NCI-H2107 (cell line): ENCODE measurements at places on chromosomes 12 and 14.

DNA sequence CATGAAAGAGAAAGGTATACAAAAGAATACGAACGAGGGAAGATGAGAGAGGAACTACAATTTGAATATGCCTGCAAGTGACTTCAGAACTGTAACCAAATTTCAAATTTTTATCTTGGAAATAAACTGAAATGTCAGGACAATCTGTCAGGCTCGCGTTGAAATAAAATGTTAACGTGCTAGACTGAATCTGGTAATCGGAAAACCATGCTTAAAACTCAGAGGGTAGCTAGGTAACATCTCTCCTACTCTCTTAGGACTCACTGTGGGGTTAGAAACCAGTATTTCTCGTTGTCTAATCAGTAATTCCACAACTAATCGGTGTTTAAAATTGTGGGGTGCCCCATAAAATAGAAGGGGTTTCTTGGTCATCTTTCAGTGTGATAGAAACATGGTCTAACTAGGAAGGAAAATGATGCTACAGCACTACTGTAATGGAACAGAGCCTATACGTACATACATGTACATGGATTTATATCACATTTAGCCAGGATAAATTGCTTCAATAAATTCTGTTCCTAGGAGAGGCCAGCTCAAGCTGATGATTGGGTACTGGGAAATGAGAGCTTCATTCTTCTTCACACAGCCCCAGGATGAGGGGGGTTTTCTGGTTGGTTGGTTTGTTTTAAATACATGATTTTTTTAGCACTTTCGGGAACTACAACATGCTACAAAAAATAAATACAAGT, 23.9 kb downstream of the ATF7 start:
- DNase-seq: no peak

- no peak for DNase-seq
These were observed 10.2 kb downstream of the DLST start for GRCh38 chr14:74891870-74892269.

DNA sequence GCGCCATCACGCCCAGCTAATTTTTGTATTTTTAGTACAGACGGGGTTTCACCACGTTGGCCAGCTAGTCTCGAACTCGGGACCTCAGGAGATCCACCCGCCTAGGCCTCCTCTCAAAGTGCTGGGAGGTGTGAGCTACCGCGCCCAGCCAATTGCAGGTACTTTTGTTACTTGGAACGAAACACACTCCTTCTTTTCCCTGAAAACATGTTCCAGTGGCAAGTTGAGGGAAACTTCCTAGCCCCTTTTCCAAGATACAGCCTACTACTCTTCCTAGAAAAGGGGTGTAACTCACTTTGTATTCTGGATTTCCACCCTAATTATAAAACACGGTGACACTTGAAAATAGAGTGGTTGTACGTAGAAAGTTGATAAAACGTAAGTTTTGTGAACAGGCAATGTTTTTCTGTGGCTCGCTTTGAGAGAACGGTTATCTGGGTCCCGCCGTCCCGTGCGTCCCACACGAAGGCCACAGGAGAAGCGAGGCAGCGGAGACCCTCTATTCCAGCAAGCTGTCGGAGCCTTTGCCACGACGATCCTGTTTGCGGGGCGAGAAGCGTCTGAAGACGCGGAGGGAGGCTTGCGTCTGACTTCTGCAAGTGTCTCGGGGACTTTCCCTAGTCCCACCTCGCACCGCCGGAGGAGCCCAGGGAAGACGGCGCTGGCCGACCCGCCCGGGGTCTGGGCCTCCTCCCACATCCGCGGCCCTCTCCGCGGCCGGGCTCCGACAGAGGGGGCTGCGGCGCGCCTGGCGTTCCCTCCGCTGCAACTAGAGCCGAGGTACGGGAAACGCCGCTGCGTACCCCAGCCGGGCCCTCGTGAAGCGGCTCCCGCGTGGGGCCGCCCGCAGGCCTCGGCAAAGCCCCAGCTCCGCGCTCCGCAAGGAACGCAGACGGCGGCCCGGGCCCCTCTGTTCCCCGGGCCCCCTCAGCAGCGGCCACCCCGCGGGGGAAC, 745 bp downstream of the CDCA4 start:
- DNase-seq: no peak

- no peak for DNase-seq
These were observed 211.3 kb upstream of the KRR1 start for GRCh38 chr12:75722714-75723200.

- no peak for DNase-seq
These were observed 75.3 kb upstream of the FAR2 start for GRCh38 chr12:29073631-29074239.

DNA sequence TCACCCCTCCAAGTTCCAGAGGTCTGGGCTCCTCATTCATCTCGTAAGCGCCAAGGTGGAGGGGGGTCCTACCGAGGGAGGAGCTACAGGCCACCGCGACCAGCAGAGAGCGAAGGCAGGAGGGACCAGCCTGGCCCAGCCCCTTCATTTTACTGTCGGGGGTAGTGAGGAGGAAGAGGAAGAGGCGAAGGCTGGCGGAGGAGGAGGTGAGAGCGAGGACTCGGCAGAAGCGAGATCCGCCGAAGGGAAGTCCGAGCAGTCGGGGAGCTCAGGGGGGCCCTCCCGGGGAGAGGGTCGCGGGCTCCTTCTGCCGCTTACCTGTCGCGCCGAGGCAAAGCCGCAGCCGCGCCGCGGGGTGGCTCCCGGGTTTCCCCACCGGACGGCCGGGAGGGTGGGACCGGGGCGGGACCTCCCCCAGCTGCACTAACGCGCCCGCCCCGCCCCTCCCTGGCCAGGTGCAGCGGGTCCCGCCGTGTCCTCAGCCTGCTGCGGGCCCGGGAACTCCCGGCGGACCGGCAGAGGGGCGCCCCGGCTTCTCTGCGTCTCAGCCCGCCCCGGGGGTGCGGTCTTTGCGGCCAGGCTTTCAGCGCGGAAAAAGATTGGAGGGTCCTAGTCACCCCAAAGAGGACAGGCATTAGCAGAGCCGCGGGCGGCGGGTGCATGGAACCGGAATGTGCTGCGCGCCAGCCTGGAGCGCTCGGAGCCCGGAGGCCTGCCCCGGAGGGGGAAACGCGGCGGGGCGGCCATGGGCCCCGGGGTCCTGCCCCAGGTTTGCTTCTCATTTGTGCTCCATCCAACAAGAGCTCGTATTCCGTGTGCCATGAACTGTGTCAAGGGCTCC, at the start of gene GALNT6:
Gene GALNT6 (minus strand): TSS at position 124 of the 841 bp plus-strand sequence. CDS start 11,625 bp downstream, outside the sequence.
- DNase-seq: peak; percentile 55

DNA sequence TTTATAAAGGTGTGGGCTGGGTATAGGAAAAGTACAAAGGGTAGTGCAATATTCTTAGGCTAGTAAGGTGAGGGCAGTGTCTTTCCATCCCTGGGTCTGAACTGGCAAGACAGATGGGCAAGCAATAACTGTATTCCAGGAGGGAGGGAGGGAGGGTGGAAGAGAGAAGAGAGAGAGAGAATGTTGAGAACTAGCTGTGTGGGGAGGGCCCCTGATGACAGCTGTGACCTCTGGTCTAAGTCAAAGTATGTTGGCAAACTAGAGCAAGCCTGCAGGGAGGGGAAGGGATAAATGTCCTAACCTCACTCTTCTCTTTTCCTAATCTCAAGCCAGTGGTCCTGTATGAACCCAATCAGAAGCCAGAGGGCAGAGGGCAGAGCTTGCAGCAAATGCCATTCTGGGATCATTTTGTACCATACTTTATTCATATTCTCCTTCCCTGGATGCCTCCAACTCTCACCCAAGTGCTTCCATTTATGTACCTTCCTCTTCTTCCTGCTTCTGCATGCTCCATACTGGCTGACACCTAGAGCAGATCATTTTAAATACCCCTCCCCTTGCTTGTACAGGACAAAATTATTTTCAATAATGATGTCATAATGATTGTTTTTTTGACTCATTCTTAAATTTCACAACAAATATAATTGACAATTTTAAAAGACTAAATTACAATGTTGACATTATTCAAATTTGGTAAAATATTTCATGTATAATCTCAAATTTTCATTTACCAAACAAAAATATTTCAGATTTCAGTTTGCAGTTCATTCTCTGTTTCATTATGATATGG, 75.9 kb downstream of the AKAP6 start:
- no peak for DNase-seq

- no peak for DNase-seq
These were observed 183.5 kb downstream of the NUAK1 start for GRCh38 chr12:105954951-105955931.

- DNase-seq: no peak
These were observed 12.4 kb upstream of the ACOT1 start for GRCh38 chr14:73524493-73524892.

DNA sequence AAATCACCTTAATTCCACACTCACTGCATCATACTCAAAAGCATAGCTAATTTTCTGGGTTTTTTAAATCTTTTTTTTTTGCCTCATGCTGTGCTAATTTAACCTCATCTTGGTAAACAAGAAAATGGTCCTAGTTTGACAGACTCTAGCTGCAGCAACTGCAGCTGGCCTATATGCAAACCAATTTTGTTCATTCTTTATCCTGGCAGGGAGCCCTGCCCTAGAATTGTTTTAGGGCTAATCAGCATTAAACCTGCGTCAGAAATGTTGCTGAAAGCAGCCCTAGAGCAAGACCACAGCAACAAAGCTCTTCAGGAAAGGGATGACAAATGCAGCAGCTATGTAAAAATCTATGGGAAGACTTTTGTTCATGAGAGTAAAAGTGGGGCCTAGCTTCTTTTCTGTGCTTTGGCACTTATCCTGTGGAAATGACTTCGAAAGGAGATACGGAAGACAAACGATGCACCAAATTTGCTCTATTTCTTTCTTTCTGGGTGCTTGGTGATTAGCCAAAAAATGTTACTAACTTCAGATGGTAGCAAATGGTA, 72.2 kb downstream of the DENND5B start:
- no peak for DNase-seq

DNA sequence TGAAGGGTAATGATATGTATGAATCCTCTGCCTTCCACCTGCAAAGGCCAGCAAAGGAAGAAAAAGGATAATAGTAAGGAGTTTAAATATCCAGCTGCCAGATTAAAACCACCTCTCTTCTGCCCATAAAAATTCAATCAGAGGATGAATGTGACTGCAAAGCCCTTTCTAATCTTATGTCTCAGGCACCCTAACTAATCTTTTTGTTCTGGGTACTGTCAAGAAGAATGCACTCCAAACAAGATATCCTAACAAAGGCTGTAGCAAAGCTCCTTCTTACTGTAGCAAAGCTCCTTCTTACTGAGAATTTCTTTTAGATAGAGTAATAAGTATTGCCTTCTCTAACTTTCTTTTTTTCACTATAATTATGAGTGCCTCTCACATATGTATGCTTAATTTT, 91.8 kb downstream of the ST8SIA1 start:
- no peak for DNase-seq

DNA sequence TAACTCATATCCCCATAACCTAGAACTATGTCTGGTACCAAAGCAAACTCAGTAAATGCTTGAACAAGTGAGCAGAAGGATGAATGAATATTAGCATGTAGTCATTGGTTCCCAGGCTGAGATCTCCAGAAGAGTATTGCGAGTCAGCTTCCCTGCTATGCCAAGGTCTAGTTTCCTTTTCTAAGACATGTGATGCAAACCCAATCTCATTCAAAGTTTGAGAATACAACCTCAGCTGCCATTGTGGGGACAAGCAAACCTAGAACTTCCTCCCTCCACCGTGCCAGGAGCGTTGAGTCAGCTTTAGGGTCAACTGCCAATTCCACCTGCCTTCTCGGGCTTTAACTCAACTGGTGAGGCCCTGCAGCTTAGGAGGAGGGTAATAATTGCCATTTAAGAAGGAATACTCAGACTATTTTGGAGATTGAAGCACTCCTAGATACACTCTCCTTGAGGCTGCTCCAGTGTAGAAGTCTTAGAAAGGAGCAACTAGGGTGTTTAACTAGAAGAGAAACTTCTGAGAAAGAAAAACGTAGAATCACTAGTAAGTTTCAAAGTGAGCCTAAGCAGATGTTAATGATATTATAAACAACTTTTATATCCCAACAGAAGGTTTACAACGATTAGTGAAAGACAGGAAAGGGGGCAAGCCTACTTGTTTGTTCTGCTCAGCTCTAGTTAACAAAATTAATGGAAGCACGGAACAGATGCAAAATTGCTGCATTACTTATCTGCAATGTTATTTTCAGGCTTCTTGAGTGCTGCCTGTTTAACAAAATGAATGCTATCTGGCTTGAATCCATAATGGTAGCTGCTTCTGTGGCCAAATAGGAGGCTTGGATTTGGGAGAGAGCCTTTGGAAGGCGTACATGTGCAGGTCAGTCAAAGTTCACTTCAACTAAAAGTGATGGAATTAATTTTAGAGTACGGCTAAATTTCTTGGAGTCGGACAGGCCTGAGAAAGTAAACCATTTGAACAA, 96.9 kb downstream of the HELB start:
- no peak for DNase-seq

- DNase-seq: no peak
These were observed 66.7 kb downstream of the CCDC88C start for GRCh38 chr14:91350813-91351511.

GRCh38 chr12:3098436-3098835, 21.3 kb downstream of the TSPAN9 start:
- no peak for DNase-seq

DNA sequence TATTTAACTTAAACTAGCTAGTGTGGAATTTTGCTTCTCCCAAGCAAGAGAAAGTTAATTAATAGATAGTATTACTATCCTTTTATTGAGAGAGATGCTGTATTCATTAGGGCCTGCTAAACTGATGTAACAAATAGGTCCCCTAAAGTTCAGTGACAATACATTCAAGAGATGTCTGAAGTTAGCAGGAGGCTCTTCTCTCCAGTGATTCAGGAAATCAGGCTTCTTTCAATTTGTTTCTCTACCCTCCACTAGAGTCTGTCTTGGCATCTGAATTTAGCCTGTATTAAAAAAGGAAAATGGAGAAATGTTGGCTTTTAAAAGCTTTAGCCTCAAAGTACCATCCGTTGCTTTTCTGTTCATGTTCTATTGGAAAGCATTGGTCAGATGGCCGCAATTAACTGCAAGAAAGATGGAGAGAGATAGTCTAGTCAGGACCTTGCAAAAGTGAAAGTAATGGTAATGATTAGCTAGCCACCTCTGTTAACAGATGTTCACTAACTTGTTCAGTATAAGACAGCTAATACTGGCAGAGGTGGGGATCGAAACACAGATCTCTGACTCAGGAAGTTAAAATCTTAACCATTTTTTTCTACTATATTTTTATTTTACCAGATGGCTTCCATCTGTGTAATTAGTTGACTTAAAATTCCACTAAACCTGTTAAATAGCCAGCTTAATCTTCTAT, 786.8 kb downstream of the TMTC2 start:
- DNase-seq: no peak

DNA sequence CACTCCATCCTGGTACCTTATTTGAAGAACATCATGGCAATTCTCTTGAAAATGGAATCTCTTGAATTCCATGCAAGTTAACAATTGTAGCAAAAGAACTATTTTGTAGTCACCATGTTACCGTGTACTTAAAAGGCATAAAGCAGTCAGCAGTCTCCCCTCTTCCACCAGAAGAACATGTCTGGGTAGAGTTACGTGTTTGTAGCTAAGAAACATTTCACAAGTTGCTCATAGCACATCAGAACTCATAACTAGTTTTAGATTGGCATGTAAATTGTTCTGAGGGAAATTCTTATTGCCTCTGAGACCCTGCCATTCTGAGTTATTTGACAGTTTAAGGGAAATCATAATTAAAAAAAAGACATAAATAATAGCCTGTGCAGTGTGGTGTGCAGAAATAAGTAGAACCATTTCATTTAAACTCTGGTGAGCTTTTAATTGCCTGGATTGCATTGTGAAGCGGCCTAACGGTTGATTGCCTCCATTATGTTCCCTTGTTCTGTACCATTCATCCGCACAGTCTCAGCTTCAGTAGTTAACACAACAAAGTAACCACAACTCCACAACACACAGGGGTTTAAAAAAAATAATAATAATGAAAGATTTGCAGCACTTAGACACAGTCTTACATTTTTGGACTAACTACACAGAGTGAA, 2.6 kb downstream of the LMO3 start:
- DNase-seq: no peak
